Cerebellum (tissue), 4 donors: ENCODE measurements at places on chromosomes 1 and 21. TPM values are rescaled to one million over a fixed set of nuclear protein-coding genes. Genes with fewer than 3 reads are reported as not detected.

ELF3 gene
- total RNA-seq = 0.73 TPM

- no peak for DNase-seq
Measured at GRCh38 chr1:11473491-11474034, 5.4 kb upstream of the DISP3 start.

GRCh38 chr1:33441088-33441745, 10.3 kb upstream of the PHC2 start:
- no peak for DNase-seq

GRCh38 chr1:184493987-184494388, 107.2 kb downstream of the C1orf21 start:
- peak; percentile 34 for DNase-seq

- DNase-seq = no peak
Measured at GRCh38 chr1:185520188-185520920, 203.3 kb upstream of the IVNS1ABP start.
